Glutamatergic neuron (in vitro differentiated cells): ENCODE measurements at places on chromosomes 13 and 19. TPM values are rescaled to one million over a fixed set of nuclear protein-coding genes. Genes with fewer than 3 reads are reported as not detected.

ZFP36 gene
- total RNA-seq, result 3.1 TPM

OVOL3 gene
- not detected for total RNA-seq

- no peaks in the 10 kb centered on the region for H3K36me3 ChIP-seq
- H3K27ac ChIP-seq, result no peak overlapping the region
- H3K27me3 ChIP-seq, result no peaks in the 10 kb centered on the region
- no peak overlapping the region for H3K4me3 ChIP-seq
Measured at GRCh38 chr19:44608391-44608821, 5.0 kb upstream of the IGSF23 start.

DNA sequence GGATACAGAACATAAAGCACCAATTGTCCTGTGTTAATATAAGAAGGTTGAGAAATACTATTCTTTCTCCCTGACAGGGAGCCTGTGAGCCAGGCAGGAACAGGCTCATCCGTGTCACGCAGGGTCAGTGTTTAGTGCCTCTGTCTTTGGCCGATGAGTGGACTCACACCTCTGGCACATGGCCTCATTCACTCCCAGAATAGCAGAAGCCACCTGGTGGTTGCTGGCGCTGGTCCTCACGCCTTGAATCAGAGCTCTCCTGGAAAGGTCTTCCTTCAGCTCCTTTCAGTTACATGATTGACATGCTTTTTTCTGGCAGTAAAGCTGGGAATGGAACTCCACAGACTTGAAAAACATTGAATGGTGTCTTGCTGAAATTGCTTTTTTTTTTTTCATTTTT, 28.1 kb upstream of the SIAH3 start:
- H3K36me3 ChIP-seq, result no peaks in the 10 kb centered on the region
- peak; percentile 39 for DNase-seq
- peaks cover 3% of the 10 kb centered on the region for H3K27me3 ChIP-seq
- H3K4me1 ChIP-seq, result peaks cover 32% of the 10 kb centered on the region
- no peak overlapping the region for H3K27ac ChIP-seq

DMKN gene
- total RNA-seq, result 0.88 TPM

PSPN gene
- 2.3 TPM for total RNA-seq

- no peak overlapping the region for H3K4me3 ChIP-seq
- no peaks in the 10 kb centered on the region for H3K36me3 ChIP-seq
- H3K4me1 ChIP-seq, result peaks cover 25% of the 10 kb centered on the region
- peak; percentile 65 for DNase-seq
Measured at GRCh38 chr13:52862358-52863206, 14.1 kb upstream of the PCDH8 start.

DNA sequence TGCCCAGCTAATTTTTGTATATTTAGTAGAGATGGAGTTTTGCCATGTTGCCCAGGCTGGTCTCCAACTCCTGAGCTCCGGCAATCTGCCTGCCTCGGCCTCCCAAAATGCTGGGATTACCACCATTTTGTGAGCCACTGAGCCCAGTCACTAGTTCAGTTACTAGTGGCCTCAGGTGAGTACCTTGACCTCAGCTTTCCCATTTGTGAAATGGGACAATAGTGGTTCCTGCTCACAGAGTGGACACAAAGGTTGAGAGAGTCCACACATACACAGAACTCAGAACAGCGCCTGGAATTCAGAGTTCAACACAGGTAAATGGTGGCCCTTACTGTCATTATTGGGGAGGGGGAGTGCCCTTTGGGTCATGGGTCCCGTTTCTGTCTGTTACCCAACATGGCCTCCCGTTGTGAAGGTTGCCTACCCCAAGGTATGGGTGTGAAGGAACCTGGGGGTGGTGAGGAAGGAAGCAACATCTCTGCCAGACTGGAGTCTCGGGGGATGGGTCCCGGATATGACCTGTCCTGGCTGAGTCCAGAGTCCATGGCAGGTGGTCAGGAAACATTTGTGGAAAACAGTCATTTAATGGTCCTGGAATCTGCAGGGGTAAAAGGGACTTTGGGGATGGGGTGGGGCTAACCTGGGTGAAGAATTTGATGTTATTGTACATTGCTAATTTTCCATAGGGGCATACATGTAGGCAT, 11.7 kb upstream of the IRGC start:
- no peak overlapping the region for H3K4me3 ChIP-seq
- H3K27me3 ChIP-seq, result peaks cover 10% of the 10 kb centered on the region
- peaks cover 6% of the 10 kb centered on the region for H3K36me3 ChIP-seq
- DNase-seq, result no peak

- H3K4me3 ChIP-seq, result no peak overlapping the region
- H3K4me1 ChIP-seq, result no peaks in the 10 kb centered on the region
- no peak overlapping the region for H3K27ac ChIP-seq
- no peaks in the 10 kb centered on the region for H3K36me3 ChIP-seq
Measured at GRCh38 chr19:17807731-17808316, 12.9 kb downstream of the B3GNT3 start.

DNA sequence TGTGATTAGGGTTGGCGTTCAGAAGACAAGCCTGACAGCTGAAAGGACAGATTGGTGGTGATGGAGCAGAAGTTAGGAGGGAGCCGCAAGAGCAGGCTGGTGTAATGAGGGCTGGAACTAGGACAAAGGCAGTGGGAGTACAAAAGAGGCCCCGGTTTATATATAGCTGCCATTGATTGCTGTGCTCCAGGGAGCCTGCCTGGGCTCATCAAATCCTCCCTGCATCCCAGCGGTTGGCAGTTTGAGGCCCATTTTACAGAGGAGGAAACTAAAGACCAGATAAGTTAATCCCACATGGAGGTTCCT, 123.7 kb downstream of the CACNA1A start:
- DNase-seq, result no peak
- H3K4me1 ChIP-seq, result no peaks in the 10 kb centered on the region
- no peak overlapping the region for H3K27ac ChIP-seq
- H3K36me3 ChIP-seq, result peaks cover 11% of the 10 kb centered on the region
- peaks cover 3% of the 10 kb centered on the region for H3K27me3 ChIP-seq

APOC4 gene
- total RNA-seq, result not detected

GRCh38 chr13:20222553-20222952, 9.6 kb downstream of the GJB6 start:
- peaks cover 5% of the 10 kb centered on the region for H3K36me3 ChIP-seq
- H3K4me1 ChIP-seq, result peaks cover 5% of the 10 kb centered on the region
- H3K4me3 ChIP-seq, result no peak overlapping the region
- no peak overlapping the region for H3K27ac ChIP-seq

SIGLEC11 gene
- not detected for total RNA-seq

DNA sequence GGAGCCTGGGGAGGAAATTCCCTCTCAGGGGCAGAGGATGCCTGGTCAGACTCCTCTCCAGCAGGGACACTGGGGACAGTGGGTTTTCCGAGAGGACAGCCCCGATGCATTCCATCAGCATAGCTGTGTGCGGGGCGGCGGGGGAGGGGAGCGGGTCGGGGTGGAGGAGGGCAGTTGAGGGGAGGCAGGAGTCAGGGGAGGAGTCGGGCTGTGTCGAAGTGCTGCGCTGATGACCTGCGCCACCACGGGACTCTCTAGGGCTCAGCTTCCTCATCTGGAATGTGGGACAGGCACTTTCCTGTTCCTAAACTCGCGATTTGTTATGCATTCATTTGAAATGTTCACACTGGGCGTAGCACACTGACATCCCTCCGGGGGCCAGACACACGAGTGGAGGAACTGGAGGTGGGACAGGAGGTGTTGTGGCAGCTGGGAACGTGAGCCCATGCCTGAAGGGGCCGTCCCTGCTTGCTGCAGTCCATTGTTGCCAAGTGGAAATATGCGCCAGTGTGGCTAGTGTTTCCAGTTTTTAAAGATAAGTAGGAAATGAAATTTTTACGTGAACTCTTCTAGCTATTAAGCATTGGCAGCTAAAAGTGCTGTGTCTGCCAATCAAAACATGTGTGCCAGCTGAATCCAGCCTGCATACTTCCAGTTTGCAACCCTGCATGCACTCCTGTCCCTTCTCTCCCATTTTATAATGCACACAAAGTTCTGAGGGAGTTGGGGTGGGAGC, 43.3 kb downstream of the FLT1 start:
- peaks cover 18% of the 10 kb centered on the region for H3K36me3 ChIP-seq
- no peak overlapping the region for H3K27ac ChIP-seq
- H3K4me1 ChIP-seq, result peaks cover 6% of the 10 kb centered on the region
- H3K27me3 ChIP-seq, result peaks cover 4% of the 10 kb centered on the region

DNA sequence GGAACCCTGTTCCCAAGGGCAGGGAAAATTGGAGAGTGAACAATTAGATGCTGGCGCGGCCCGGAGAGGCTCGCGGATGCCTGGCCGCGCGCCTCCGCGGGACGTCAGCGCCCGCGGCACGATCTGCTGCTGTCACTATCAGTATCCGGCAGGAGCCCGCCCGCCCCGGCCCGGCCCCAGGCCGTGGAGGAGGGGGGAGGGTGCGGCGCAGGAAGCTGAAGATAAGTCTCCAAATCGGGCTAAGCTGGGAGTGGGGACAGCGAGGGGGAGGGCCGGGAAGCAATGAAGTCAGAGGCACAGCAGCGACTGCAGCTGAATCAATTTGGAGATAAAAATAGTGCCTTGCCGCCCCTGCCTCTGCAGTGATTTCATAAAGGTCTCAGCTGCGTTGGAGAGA, 441.5 kb upstream of the KLF12 start:
- DNase-seq, result peak; percentile 76
- no peaks in the 10 kb centered on the region for H3K36me3 ChIP-seq
- peaks cover 8% of the 10 kb centered on the region for H3K4me1 ChIP-seq
- peak overlapping the region; percentile 53 for H3K27ac ChIP-seq

CALR3 gene
- total RNA-seq, result not detected

LIM2 gene
- total RNA-seq, result not detected

RFPL4AL1 gene
- 0.96 TPM for total RNA-seq

LTBP4 gene
- total RNA-seq, result 169 TPM

GRCh38 chr19:15935167-15935702, 906 bp upstream of the CYP4F11 start:
- H3K4me3 ChIP-seq, result no peak overlapping the region
- no peak overlapping the region for H3K27ac ChIP-seq
- DNase-seq, result no peak

GRCh38 chr13:21872795-21873194, 201.9 kb downstream of the FGF9 start:
- H3K36me3 ChIP-seq, result no peaks in the 10 kb centered on the region
- peaks cover 11% of the 10 kb centered on the region for H3K4me1 ChIP-seq
- H3K4me3 ChIP-seq, result no peak overlapping the region
- no peak for DNase-seq
- H3K27me3 ChIP-seq, result peaks cover 3% of the 10 kb centered on the region

IGFL2 gene
- total RNA-seq, result not detected

- H3K27ac ChIP-seq, result no peak overlapping the region
- H3K4me3 ChIP-seq, result no peak overlapping the region
- peak; percentile 37 for DNase-seq
- peaks cover 3% of the 10 kb centered on the region for H3K27me3 ChIP-seq
- no peaks in the 10 kb centered on the region for H3K36me3 ChIP-seq
Measured at GRCh38 chr13:45194081-45194939, 6.5 kb downstream of the KCTD4 start.

DNA sequence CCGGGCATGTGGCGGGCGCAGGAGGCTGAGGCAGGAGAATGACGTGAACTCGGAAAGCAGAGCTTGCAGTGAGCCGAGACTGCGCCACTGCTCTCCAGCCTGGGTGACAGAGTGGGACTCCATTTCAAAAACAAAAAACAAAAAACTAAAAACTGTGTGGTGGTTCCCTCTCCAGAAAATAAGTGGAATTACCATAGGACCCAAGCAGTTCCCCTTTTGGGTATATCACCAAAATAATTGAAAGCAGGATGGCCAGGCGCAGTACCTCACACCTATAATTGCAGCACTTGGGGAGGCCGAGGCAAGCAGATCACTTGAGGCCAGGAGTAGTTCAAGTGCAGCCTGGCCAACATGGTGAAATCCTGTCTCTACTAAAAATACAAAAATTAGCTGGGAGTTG, 15.7 kb upstream of the LDLR start:
- H3K27me3 ChIP-seq, result peaks cover 15% of the 10 kb centered on the region
- no peak overlapping the region for H3K4me3 ChIP-seq
- H3K27ac ChIP-seq, result no peak overlapping the region
- no peaks in the 10 kb centered on the region for H3K4me1 ChIP-seq

- DNase-seq, result no peak
- H3K4me1 ChIP-seq, result no peaks in the 10 kb centered on the region
- H3K4me3 ChIP-seq, result no peak overlapping the region
- no peak overlapping the region for H3K27ac ChIP-seq
Measured at GRCh38 chr13:82010780-82011179, 1669.9 kb upstream of the SPRY2 start.

- peaks cover 2% of the 10 kb centered on the region for H3K27me3 ChIP-seq
- no peaks in the 10 kb centered on the region for H3K36me3 ChIP-seq
- DNase-seq, result no peak
- H3K4me1 ChIP-seq, result no peaks in the 10 kb centered on the region
- no peak overlapping the region for H3K27ac ChIP-seq
Measured at GRCh38 chr13:61261746-61262472, 153.7 kb downstream of the PCDH20 start.

GRCh38 chr13:45454204-45454603, 10.5 kb upstream of the COG3 start:
- H3K27me3 ChIP-seq, result no peaks in the 10 kb centered on the region
- no peak overlapping the region for H3K4me3 ChIP-seq

PLIN4 gene
- 0.27 TPM for total RNA-seq

DNA sequence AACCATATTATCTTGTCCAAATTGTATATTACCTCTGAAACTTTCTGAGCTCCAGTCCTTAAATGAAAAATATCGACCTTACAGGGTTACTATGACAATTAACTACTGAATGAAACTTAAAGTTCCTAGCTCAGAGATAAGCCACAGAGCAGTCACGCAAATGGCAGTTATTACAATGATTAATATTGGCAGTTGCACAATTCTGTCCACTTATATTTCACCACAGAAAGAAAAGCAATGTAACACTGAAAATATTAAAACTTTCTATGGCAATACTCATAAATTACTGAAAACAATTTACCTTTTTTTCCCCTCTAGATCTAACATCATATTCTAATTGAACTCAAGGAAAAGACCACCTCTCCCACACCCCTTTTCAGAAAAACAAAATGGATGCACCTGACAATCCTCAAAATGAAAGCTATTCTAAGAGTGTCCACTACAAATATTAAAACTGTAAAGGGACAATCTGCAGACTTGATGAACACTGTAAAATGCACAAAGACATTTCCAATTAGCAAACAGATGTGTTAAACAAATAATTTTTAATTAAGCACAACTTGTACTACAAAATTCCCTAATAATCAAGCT, 14.6 kb downstream of the LNX2 start:
- no peaks in the 10 kb centered on the region for H3K4me1 ChIP-seq
- no peak for DNase-seq
- H3K4me3 ChIP-seq, result no peak overlapping the region
- H3K27me3 ChIP-seq, result peaks cover 2% of the 10 kb centered on the region
- no peak overlapping the region for H3K27ac ChIP-seq
- H3K36me3 ChIP-seq, result no peaks in the 10 kb centered on the region

- H3K4me3 ChIP-seq, result no peak overlapping the region
- peak overlapping the region; percentile 38 for H3K27ac ChIP-seq
- H3K36me3 ChIP-seq, result peaks cover 4% of the 10 kb centered on the region
- peaks cover 3% of the 10 kb centered on the region for H3K4me1 ChIP-seq
- no peaks in the 10 kb centered on the region for H3K27me3 ChIP-seq
Measured at GRCh38 chr13:36067746-36068381, 63.3 kb downstream of the DCLK1 start.

GRCh38 chr19:8161135-8161646, 11.8 kb upstream of the FBN3 start:
- no peaks in the 10 kb centered on the region for H3K36me3 ChIP-seq
- peaks cover 2% of the 10 kb centered on the region for H3K4me1 ChIP-seq
- no peaks in the 10 kb centered on the region for H3K27me3 ChIP-seq
- DNase-seq, result no peak
- no peak overlapping the region for H3K4me3 ChIP-seq

MEX3D gene
- total RNA-seq, result 96.7 TPM
